ENCODE measurements at places on chromosomes 5 and 9.

GRCh38 chr5:177610770-177611445 is 11.0 kb downstream of the B4GALT7 start:
- DNase-seq = no peak

- DNase-seq = no peak
Observed at GRCh38 chr5:102834438-102834964, 79.4 kb downstream of the PAM start.

DNA sequence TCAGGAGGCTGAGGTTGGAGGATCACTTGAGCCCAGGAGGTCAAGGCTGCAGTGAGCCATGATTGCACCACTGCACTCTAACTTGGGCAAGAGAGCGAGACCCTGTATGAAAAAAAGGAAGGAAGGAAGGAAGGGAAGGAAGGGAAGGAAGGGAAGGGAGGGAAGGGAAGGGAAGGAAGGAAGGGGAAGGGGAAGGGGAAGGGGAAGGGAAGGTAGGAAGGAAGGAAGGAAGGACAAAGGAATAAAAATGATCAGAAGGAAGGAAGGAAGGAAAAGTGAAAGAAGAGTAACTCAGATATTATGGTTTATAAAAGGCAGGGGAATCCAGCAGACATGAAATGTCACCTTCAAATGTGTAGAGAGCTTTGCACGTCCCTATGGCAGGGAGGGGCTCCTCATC is 64.4 kb downstream of the USP20 start:
- DNase-seq = no peak

- DNase-seq = no peak
Observed at GRCh38 chr5:167358868-167359492, 932.5 kb upstream of the WWC1 start.

DNA sequence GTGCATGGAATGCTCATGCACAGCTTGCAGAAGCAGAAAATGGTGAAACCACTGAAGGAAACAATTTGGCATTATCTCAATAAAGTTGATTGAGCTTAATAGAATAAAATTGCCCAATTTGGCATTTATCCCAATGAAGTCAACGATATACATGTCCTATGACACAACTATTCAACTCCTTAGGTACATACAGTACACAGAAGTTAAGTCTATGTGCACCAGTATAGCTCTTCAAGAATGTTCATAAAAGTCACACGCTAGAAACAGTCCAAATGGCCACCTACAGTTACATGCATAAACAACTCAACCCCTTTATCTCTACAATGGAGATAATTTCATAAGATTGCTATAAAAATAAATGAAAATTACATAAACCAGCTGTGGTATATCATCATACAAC is 184.5 kb downstream of the DENND1A start:
- DNase-seq = no peak

- DNase-seq = no peak
Observed at GRCh38 chr5:55411876-55412275, 104.1 kb downstream of the MTREX start.

DNA sequence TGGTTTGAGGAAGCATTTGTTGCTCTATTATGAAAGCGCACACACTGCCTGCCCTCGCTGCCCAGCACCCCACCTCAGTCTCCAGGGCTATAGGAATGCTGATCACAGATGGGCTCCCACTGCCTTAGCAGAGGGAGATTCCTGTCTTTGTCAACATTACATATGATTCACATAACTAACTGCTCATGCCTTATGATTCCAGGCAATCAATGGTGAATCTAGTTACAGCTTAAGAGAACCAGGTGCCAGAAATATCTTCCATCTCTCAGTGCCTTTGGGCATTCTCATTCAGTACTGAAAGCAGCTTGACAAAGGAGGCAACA is 458.9 kb upstream of the C9orf72 start:
- no peak for DNase-seq

- no peak for DNase-seq
Observed at GRCh38 chr5:125595095-125595494, 828.1 kb upstream of the GRAMD2B start.

- no peak for DNase-seq
Observed at GRCh38 chr9:137381501-137382443, 41.2 kb downstream of the EXD3 start.

GRCh38 chr5:54270326-54270725 is 40.0 kb downstream of the ARL15 start:
- no peak for DNase-seq

GRCh38 chr5:140548300-140548688 is 832 bp downstream of the EIF4EBP3 start:
- no peak for DNase-seq

- peak; percentile 84 for DNase-seq
Observed at GRCh38 chr9:131635285-131635684, 90.0 kb downstream of the PRRT1B start.

GRCh38 chr5:137199201-137199600 is 299.9 kb downstream of the SPOCK1 start:
- DNase-seq = no peak

DNA sequence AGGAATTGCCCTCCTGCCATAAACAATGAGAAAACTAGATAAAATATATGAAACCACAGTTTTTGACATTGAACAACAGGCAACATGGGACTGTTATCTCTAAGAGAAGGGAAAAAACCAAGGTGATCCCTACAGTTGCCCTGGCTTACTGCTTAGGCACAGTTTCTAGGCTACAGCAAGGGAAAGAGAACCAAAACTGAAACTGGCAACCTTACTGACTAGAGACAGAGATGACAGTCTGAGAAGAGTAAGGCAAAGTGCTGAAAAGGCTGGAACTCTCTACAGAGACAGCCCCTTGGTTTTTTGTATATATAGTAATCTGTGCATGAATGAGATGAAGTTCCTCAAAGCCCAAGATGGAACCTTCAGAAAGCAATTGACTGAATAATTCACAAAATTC is 36.2 kb upstream of the REEP2 start:
- DNase-seq = no peak

GRCh38 chr5:43773478-43773844 is 170.5 kb downstream of the NNT start:
- no peak for DNase-seq

DNA sequence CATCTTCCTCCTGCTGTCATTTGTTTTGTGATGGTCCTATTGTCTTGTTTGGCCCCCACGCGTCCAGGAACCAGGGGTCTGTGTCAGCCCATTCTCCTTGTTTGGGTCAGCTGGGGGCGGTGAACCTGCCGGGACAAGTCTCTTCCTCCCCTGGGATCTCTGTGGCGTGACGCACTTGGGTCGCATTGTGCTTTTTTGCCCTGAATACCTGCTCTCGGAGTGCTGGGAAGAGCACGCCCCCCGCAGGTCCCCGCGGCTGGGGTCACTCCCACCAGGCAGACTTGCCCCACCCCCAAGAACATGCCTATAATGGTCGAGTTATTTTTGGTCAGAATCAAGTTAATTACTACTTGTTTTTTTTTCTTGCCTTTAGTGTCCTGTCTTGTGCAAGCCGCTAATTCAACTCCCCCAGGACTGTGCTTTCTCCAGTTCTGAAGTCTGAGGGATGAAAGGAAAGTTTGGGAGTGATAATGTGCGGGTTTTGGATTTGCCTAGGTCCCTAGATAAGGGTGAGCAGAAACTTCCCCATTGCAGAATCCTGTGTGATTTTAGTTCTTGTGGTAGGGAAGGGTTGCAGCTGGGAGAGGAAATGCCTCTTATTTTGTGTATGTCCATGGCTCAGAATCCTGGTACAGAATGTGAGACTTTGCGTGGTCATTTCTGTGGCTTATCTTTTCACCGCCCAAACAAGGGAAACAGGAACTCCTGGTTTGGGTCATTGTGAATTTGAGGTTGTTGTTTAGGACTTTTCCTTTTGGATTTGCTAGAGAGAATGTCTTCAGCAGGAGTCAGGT is 789 bp downstream of the ACER2 start:
- peak; percentile 10 for DNase-seq

GRCh38 chr5:170782438-170782837 is 1.1 kb upstream of the GABRP start:
- no peak for DNase-seq

- no peak for DNase-seq
Observed at GRCh38 chr9:108225149-108225800, 630.5 kb downstream of the ACTL7B start.

DNA sequence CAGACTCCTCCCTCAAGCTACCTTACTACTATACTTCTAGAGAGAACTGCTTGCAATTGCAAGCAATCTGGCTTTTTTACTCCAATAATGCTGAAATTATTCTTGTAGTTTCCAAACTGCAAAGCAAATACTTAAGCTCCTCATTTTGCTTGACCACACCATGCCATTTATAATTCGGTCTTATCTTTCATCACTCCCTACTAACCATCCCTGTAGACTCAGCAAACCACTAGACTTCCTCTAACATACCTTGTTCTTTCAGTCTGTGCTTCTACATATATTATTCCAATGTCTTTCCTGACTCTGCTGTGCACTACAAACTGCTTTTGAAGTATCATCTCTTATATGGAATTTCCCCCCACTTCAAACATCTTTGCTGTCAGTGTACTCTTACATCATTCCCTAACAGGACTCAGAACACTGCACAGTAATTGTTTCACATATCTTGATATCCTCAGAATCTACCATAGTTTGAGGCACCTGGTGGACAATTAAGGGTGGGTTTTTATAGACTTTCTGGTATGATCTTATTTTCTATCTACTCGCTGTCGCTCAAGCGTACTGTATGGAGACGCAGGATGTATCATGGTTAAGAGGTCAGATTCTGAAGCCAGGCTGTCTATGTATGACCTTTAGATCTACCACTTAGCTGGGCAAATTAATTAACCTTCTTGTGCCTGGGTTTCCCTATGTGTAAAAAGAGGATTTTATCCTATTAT is 2.8 kb downstream of the IL6ST start:
- DNase-seq = peak; percentile 28

DNA sequence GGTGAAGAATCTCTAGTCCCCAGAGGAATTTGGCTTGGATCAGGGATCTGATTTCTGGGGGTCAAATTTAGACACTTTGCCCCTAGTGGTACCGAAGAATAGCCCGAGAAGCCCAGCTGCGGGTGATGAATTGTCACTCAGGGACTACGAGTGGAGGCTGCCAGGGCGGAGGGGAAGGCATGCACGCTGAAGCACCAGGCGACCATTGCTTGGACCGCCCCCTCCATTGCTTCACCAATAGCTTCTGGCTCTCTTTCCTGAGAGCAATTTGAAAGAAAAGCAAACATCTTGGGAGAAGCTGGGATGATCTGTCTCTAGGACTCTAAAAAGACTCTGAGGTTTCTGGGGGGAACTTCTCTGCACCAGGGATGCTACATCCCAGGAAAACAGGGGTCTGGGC is 137.6 kb downstream of the CRB2 start:
- no peak for DNase-seq

DNA sequence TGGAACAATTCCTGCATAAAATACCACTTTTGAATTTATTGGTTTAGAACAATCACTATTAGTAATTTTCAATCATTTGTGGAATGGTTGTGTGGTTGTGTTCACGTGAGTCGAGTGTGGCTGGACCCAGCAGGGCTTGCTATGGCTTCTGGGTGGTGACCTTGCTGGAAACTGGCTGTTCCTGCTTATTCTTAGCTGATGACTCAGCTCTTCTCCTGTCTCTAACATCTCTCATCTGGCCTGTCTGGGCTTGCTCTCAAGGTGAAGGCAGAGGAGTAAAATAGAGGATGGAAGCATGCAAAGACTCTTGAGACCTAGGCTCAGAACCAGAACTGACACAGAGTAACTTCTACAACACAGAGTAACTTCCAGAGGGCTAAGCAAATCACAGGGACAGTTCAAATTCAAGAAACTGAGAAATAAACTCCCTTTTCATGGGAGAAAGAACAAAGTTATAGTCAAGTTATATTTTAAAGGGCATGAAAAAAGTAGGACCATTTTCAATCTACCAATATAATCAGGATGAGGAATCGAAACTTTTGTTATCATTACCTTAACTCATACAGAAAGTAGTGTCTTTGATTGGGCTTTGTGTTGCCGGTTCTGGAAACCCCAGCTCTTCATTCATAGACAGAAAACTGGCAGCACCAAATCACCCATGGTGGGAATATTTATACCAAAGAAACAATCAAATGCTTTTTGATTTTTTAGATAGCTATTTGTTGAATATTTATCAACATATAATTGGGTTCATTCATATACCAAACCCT is 665.1 kb downstream of the CDH18 start:
- DNase-seq = no peak

DNA sequence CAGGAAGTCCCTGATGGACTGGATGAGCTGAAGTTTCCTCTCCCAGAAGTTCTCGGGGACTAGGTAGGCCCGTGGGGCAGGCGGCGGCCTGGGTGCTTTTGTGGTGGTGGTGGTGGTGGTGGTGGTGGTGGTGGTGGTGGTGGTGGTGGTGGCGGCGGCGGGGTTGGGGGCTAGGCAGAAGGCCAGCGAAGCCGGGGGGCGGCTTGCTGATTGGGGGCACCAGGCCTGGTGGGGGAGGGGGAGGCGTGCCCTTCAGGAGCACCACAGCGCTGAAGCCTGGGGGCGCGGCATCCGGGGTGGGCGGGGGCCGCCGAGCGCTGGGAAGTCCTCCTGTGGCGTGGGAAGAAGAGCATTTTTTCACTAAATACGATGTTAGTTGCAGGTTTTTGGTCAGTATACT is 26.9 kb downstream of the SPATA31C1 start:
- DNase-seq = no peak

- DNase-seq = no peak
Observed at GRCh38 chr5:119902593-119902992, 273.2 kb downstream of the FAM170A start.

- no peak for DNase-seq
Observed at GRCh38 chr5:31753700-31754357, 114.9 kb downstream of the PDZD2 start.

GRCh38 chr9:13429301-13430190 is 150.1 kb upstream of the MPDZ start:
- no peak for DNase-seq

DNA sequence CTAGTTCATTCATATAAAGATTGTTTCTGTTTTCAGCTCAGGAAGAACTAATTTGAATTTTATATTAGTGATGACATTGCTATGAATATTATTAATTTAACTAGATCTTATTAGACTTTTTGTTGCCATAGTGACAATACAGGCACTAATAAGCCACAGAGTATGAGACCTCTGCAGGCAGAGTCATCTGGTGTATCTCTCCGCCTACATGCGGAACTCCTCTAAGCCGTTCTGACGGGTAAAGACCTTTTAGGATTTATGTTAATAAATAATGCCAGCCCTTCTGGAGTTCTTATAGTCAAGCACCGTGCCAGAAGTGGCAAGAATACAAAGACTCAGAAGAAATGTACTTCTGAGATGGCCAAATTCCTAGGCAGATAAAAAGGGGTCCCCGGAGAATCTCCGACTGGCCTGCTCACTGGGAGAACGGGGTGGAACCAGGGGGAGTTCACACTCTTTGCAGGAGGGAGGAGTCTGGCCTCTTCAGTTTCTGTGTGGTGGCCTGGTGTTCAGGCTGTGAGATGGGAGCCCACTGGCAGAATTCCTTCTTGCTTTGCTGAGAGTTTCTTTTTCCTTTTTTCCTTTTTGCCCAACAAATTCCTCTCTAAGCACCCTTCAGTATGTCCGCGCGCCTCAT is 85.1 kb upstream of the IL12B start:
- DNase-seq = no peak

- no peak for DNase-seq
Observed at GRCh38 chr5:69285448-69286116, 47.0 kb downstream of the CCDC125 start.

DNA sequence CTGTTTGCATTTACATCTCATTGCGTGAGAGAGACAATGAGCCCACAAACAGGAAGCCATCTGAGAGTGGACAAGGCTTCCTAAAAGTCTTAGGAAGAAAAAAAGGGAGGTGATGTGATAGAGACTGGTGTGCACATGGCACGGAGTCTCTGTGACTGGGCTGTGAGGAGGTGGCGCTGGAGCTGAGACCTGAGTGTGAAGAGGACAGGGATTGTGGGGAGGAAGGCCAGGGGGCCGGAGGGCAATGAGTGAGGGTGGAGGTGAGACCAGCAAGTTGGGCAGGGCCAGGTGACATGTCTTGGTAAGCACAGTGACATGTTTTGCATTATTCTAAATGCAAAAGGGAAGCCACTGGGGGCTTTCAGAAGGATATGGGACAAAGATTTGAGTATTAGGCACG is 45.0 kb downstream of the TSPAN17 start:
- no peak for DNase-seq
